ENCODE measurements at places on chromosomes 1 and 21. TPM values are rescaled to one million over a fixed set of nuclear protein-coding genes. Genes with fewer than 3 reads are reported as not detected.
A peak's percentile ranks its signal among the peaks of the same experiment; 100 is the strongest.

The OR10Z1 gene
- total RNA-seq: not detected

The WNT4 gene
- total RNA-seq: not detected

The HSD3B2 gene
- not detected for total RNA-seq

GRCh38 chr1:236997882-236998281 is 6.4 kb downstream of the MT1HL1 start:
- no peak for DNase-seq

DNA sequence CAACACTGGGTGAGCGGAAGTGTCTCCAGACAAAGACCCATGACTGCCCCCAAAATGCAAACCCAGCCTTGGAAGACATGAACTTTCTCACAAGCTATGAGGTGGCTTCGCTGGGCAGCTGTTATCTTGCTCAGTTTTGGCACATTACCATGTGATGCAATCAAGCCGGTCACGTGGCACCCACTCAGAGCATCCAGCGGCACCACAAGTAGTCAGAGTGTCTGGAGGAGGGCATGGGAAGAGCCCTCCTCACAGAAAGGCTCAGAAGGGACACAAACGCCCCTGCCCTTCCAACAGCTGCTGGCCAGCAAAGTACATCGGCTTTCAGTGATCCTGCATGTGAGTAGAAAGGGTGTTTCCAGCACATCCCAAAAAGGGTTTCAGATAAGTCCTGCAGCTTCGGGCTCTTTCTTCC is 145.5 kb upstream of the IRF2BP2 start:
- DNase-seq: peak; percentile 82

DNA sequence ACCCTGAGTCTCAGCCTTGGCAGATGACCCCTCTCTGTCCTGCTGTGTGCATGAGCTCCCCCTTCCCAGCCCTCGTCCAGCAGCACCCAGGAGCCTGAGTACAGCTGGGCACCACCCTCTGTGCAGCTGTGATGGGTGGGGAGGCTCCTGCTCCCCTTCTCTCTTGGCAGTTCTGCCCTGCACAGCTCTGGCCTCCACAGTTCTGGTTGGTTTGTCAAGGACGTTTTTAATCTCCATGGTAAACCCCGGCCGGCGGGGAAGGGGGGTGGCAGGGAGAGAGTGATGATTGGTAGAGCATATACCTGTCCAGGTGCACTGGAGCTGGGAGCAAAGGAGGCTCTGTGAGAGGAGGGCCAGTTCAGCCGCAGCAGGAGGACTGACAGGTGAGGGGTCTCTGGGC is at the start of gene CLCNKA:
Gene CLCNKA (plus strand): TSS at position 356 of the 400 bp plus-strand sequence. CDS start 584 bp downstream, outside the sequence.
- DNase-seq: no peak

DNA sequence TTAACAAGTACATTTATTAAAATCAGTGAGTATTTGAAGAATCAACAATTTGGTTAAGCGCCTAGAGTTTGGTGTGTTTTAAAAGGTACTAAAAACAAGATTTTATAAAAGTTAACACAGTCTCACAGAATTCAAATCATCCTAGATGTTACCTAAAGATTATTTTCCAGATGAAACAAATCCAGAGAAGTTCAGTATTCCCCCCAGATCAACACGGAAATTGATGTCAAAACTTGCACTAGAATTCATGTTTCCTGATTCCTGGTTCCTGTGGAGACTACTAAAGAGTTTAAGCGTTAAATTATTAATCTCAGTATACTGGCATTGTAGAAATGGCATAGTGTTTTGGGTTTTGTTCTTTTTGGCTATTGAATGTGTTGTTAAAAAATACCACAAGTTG is 1.4 kb downstream of the PTBP2 start:
- no peak for DNase-seq

DNA sequence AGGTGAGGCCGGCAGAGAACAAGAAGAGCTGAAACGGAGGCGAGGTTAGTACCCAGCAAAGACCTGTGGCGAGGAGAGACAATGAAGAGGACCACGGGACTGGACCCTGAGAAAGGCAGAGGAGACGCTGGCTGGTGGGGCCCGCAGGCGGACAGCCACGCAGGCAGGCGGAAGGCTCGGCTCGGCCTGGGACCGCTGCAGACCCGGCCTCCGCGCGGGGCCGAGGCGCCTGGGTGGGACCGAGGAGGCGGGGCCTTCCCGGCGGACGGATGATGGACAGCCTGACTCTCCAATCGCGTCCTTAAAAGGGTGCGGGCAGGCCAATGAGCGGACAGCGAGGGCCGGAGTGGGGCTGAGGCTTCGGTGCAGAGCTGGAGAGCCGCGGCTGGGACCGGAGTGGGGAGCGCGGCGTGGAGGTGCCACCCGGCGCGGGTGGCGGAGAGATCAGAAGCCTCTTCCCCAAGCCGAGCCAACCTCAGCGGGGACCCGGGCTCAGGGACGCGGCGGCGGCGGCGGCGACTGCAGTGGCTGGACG is at the start of gene MPZL1:
Gene MPZL1 (plus strand): TSS at position 366 of the 535 bp plus-strand sequence. CDS start 170 bp downstream, outside the sequence.
- DNase-seq: peak; percentile 84

DNA sequence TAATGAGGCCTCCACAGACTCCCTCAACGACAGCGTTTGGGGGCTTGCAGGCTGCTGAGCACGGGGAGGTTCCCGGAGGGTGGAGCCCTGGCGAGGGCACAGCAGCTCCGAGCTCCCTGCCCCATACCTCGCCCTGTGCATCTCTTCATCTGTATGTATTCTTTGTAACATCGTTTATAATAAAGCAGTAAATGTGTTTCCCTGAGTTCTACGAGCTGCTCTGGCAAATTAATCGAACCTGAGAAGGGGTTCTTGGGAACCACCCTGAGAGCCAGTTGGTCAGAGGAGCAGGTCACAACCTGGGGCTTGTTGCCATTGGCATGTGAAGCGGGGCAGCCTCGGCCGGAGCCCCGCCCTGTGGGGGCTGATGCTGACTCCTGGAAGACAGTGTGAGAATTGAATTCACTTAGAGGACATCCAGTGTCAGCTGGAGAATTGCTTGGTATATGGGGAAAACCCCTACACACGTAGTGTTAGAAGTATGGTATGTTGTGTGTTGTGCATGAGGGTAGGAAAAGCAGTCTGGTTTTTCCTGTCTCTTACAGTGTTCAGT is 11.5 kb downstream of the SLC37A1 start:
- DNase-seq: no peak

Measured in H4 (cell line).